ENCODE measurements at places on chromosomes 1 and 21.

DNA sequence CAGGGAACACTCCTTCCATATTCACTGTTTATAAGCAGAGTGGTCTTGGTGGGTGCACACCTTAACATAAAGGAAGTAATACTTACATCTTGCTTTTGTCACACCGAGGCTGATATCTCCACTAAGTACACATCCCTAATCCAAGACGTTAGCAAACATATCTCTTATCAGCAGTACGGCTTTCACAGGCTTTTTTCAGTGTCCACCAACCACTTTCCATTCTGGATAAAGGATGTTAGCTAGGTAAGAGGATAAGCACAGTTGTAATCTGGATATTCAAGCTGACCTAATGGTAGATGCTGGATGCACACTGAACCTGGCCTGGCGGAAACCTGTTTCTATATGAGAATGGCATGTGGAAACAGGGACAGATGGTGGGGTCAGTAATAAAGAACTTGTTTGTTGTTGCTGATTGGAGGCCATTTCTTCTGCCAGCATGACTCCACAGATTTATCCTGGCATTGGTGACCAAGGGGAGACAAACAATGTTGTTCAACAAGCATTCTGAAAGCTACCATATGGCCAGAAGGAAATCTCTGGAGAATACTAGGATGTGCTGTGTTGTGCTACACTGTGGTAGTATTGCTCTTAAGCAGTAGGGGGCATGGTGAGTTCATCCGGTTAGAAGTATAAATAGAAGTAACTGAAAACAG, 416.4 kb downstream of the PTBP2 start:
- no peak for DNase-seq

DNA sequence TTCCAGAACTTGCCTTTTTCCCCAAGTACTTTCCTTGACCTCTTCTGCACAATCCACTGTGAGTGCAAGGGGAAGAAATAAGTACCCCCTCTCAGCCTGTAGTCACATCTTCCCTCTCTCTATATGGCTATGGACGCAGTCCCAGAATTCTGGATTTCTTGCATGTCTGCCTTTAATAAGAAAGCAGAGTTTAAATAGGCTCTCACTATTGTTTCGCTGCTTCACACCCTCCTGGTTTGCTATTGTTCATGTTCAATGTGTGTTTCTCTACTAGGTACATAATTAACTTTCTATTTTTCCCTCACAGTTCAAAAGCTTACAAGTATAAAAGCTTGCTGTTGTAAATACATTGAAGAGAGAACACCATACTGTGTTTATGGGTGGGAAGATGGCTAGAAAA, 181.5 kb upstream of the C1orf105 start:
- no peak for DNase-seq

DNA sequence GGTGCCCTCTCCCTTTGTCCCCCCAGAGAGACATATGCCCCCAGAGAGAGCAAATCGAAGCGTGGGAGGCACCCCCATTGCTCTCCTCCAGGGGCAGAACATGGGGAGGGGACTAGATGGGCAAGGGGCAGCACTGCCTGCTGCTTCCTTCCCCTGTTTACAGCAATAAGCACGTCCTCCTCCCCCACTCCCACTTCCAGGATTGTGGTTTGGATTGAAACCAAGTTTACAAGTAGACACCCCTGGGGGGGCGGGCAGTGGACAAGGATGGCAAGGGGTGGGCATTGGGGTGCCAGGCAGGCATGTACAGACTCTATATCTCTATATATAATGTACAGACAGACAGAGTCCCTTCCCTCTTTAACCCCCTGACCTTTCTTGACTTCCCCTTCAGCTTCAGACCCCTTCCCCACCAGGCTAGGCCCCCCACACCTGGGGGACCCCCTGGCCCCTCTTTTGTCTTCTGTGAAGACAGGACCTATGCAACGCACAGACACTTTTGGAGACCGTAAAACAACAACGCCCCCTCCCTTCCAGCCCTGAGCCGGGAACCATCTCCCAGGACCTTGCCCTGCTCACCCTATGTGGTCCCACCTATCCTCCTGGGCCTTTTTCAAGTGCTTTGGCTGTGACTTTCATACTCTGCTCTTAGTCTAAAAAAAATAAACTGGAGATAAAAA, 8.4 kb downstream of the EFNA3 start:
- DNase-seq = no peak

DNA sequence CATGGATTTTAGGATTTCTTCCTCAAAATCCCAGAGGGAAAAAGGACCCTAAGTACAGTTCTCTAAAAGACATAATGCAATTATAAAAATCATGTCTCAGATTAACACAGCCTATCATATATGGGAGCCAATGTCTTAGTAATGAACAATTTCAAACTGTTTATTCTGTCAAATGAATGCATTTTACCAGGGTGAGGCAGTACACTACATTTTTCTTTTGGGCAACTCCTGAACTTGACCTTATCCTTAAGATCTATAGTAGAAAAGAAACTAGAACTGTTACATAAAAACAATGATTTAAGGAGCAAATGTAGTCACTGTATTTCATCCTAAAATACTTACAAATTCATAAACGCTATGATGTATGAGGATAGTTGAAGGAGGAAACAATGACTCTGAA, 226.3 kb upstream of the B3GALT2 start:
- DNase-seq = no peak

GRCh38 chr1:197890936-197891335, 11.5 kb upstream of the C1orf53 start:
- DNase-seq = no peak

DNA sequence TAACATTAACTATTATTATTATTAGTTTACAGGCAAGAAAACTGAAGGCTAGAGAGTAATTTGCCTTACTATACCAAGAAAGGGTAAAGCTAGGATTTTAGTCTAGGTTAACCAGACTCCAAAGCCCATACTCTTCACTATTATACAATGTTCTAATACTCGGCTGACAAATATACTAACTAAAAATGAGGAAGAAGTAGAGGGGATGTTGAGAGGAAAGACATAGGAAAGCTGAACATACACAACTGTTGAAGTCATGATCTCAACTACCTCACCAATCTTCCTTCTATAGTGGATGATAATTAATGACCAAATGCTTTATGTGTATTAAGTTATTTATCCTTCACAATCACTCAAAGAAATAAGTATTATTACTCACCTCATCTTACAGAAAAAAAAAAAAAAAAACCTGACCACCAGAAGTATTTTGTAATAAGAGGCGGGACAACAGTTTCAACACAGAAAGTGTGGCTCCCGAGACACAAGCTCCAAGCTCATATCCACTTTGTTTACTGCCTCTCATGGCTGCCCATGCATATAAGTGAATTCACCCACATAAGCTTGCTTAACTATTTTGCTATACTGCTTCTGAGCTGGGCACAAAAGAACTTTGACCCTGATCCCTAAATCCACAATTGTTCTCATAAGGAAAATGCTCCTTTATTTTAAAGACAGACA, 78.0 kb downstream of the USP1 start:
- no peak for DNase-seq

DNA sequence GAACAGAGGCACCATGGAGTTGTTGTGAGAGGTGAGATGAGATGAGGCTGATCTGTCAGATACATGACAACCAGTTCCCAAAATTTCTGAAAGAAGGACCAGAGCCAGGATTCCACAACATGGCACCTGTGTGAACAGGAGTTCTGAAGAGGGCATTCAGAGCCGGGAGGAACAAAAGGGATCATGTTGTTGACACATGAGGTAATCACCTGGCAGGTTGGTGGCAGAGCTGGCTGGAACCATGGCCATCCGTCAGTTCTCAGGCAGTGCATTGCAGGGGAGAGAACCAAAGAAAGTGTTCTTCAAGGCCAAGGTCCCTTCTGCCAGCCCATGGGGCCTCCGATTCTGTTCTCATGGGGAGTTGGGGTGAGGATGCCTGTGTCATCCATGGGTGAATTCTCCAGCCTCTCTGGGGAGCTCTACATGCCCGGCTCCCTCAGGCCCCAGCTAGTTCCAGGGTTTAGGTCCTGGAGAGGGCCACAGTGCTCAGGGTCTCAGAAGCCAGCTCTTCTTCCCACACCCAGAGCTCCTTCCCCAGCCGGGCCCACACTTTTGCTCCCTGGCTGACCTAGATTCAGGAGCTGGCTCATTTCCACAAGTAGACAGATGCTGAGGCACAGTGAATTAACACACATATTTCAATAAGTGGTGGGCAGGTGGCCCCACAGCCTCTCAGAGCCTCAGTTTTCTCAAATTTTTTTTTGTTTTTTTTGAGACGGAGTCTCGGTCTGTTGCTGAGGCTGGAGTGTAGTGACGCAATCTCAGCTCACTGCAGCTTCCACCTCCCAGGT, 49.1 kb upstream of the CTPS1 start:
- no peak for DNase-seq

GRCh38 chr1:51445351-51446090, 73.5 kb downstream of the EPS15 start:
- DNase-seq = no peak

- no peak for DNase-seq
Measured at GRCh38 chr1:49854741-49855140, 169.0 kb downstream of the AGBL4 start.

- no peak for DNase-seq
Measured at GRCh38 chr1:187234706-187235105, 406.0 kb downstream of the PLA2G4A start.

- no peak for DNase-seq
Measured at GRCh38 chr1:21499283-21499950, 9.8 kb upstream of the ALPL start.

GRCh38 chr1:29629814-29630516, 393.6 kb downstream of the PTPRU start:
- no peak for DNase-seq

DNA sequence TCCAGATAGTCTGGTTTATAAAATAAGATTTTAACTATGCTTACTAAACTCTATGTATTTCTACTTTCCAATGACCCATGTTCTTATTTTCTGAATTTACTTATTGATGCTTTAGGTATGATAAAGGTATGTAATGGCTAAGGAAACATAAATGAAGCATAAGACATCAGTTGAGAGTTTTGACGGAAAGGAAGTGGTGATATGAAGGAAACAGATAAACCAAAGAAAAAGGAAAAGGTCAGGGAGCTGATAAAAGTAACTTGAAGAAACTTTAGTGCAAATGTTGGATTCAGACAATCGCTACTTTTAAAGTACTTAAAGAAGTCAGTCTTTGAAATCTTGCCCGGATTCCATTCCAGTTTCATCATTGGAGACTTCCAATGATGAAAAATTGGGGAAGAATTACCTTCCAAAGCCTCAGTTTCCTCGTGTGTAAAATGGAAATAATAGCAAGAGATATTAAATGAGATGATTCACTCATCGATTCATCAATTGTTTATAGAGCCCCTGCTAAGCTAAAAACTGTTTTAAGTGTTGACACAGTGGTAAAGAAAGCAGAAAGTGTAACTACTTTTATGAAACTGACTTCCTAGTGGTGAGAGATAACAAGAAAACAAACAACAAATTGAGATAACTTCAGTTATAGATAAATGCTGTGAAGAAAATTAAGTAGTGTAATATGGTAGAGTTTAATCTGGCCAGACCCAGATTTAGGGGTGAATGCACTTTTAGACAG, 10.6 kb downstream of the PTPRC start:
- no peak for DNase-seq

DNA sequence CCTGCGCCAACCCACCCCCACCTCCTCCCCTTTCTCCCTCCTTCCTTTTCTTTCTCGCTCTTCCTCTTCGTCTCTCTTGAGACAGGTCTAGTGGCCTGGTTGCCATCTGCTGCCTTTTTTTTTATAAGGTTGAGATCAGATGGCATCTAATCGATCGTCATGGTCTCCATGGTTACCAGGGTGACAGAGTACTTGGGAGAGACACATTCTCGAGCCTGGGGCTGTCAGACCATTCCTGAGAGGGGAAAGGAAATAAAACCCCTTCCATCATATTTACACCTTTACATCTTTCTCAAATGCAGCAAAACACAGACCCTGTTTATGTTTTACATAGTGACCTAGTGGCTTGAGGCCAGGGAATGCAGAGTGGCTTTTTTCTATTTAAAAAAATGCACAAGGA, 53.5 kb upstream of the SLC22A15 start:
- no peak for DNase-seq
